Right renal pelvis (tissue), 4 donors: ENCODE measurements at places on chromosomes 2 and 18.

DNA sequence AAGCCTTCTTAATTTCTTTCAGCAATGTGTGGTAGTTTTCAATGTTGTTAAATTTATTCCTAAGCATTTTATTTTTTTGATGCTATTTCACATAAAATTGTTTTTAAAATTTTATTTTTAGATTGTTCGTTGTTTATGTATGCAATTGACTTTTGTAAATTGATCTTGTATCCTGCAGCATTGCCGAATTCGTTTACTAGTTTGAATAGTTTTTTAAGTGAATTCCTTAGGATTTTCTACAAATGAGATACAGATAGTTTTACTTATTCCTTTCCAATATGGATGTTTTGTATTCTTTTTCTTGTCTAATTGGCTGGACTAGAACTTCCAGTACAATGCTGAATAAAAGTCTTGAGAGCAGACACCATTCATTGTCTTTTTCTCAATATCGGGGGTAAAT, 55.6 kb downstream of the QPCT start:
- DNase-seq = no peak

GRCh38 chr18:49892148-49892924, 79.0 kb upstream of the ACAA2 start:
- DNase-seq = no peak

DNA sequence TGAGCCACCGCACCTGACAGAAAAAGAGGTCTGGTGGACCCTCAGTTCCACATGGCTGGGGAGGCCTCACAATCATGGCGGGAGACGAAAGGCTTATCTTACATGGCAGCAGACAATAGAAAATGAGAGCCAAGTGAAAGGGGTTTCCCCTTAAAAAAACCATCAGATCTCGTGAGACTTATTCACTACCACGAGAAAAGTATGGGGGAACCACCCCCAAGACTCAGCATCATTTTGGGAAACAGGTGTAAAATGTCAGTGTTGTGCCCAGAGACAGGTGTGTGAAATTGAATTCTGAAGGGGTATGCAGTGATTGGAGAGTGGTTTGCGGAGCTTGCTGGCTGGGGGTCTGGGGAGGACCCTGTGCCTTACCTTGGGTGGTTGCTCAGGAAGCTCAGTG, 4.6 kb upstream of the D2HGDH start:
- no peak for DNase-seq

DNA sequence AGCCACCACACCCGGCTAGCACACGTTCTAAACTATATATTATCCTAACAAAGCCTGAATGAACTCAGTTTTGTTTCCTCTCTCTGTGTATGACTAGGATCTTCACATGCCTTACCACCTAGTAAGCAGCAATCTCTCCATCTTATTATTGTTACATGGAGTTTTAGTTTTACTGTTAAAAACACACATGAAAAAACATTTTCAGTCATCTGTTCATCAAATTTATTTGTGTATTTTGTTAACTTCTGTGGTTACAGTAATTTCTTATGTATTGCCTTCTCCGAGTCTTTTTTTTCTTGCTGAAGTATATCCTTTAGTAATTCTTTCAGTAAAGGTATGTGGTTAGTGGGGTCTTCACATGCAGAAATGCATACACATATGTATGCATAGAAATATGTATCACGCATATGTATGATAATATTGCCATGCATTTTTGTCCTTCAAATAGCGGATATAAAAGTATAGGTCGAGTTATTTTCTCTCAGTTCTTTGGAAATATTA, 31.4 kb downstream of the ANO7 start:
- DNase-seq = no peak

GRCh38 chr2:8611700-8612099, 70.2 kb upstream of the ID2 start:
- DNase-seq = no peak
